Amygdala (tissue), 56 donors: ENCODE measurements at places on chromosomes 6 and 20.
A peak's percentile ranks its signal among the peaks of the same experiment; 100 is the strongest.

- no peak for DNase-seq
Observed at GRCh38 chr6:49264909-49265308, 198.1 kb downstream of the MMUT start.

GRCh38 chr6:134389658-134390057, 71.7 kb upstream of the SGK1 start:
- DNase-seq, result no peak

- DNase-seq, result no peak
Observed at GRCh38 chr6:6654599-6655575, 66.4 kb downstream of the LY86 start.

- DNase-seq, result no peak
Observed at GRCh38 chr6:111829998-111830397, 43.3 kb downstream of the FYN start.

- no peak for DNase-seq
Observed at GRCh38 chr20:43543138-43543537, 15.7 kb upstream of the SGK2 start.

- DNase-seq, result no peak
Observed at GRCh38 chr6:133191323-133191722, 49.8 kb upstream of the EYA4 start.

- no peak for DNase-seq
Observed at GRCh38 chr6:79621579-79621978, 9.6 kb upstream of the SH3BGRL2 start.

GRCh38 chr20:51750037-51750769, 18.0 kb downstream of the ATP9A start:
- DNase-seq, result peak; percentile 55

GRCh38 chr6:14228571-14228970, 111.0 kb downstream of the CD83 start:
- DNase-seq, result no peak

DNA sequence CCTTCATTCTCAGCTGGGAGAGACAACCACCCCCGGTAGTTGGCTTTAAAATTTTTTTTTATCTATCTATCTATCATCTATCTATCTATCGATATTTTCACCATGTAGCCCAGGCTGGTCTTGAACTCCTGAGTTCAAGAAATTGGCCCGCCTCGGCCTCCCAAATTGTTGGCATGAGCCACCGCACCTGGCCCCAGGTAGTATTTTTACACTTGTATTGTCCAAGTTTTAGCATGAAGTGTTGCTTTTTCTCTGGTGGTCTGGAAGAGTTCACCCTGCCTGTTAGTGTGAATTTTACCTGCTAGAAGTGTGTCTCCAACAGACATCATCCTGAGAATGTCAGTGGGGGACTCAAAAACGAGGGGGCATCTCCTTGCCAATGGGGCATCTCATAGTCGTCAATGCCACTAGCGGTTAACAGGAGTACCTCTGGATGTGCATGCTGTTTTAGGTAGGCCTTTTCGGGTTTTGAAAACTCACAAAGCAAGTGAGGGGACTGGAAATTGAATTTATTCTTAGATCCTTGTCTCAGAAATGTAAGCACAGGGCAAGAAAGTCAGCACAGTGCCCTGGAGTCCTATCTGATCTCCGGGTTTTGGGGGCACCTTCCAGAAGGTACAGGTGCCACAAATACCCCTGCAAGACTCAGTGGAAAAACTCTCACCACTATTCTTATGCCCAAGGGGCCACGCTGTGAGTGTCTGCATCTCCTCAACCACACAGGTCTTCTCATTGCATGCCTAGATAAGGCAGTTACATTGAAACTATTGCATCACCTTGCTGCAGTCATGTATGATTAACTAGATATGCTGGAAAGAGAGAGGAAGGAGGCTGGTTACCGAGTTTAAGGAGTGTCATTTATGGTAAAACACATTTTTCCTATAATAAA, 37.1 kb downstream of the TNFAIP3 start:
- DNase-seq, result no peak

DNA sequence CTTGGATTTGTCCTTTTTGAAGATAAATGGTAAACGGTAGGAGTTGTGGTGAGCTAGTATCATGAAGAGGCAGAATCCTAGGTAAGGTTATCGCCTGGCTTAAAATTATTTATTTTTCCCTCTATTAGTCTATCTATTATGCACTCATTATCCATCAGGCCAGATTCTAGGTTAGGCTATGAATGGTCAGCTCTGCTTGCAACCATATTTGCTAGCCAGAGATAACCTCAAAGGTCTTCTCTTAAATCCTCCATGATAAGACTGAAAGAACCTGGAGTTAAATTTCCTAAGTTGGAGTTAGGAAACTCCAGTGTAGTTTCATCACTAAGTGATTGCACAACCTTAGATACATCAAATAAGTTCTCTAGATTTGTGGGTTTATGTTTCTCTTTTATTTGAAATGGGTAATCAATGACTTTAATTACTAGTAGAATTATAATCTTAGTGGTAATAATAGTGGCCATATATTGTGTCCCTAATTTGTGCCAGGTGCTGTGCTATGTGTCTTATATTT, 302.1 kb upstream of the RUNX2 start:
- no peak for DNase-seq

- DNase-seq, result no peak
Observed at GRCh38 chr20:55656231-55656775, 349.0 kb downstream of the CBLN4 start.

DNA sequence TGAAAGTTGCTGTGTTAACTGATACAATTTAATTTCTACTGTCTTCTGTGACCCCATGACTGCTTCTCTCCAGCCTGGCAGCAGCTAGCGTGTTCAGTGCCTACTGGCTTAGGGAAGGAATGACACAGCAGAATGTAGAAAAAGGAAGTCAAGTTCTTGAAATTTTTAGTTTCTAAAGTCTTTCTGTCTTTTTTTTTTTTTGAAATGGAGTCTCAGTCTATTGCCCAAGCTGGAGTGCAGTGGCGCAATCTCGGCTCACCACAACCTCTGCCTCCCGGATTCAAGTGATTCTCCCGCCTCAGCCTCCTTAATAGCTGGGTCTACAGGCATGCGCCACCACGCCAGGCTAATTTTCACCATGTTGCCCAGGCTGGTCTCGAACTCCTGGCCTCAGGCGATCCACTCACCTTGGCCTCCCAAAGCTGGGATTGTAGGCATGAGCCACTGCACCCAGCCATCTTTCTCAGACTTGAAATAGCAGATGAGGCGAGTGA, 39.3 kb downstream of the PCNA start:
- no peak for DNase-seq

DNA sequence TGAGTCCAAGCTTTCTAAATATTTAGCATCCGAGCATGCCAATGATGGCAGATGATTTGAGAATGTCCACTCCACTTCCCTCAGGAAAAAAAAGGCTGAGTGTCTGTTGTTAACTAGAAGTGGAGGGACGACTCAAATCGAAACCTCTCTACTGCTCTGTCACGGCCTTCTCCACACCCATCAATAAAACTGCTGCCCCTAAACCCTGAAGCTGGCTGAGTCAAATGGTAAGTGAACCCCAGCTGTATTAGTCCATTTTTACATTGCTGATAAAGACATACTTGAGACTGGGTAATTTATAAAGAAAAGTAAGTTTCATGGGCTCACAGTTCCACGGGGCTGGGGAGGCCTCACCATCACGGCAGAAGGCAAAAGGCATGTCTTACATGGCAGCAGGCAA, 707.0 kb downstream of the QKI start:
- no peak for DNase-seq

DNA sequence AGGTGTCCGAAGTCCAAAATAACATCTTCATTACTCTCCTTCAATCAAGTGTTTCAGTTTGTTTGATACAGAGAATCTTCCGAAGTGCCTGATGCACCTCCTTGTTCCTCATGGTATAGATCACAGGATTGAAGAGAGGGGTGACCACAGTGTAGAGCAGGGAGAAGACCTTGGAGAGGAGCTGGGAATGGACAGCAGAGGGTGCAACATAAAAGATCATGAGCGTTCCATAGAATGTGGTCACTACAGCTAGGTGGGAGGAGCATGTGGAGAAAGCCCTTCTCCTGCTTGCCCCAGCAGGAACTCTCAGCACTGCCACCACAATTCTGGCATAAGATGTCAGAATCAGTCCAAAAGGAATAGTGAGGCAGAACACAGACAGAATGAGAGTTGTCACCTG, 11.9 kb downstream of the OR12D1 start:
- DNase-seq, result no peak

DNA sequence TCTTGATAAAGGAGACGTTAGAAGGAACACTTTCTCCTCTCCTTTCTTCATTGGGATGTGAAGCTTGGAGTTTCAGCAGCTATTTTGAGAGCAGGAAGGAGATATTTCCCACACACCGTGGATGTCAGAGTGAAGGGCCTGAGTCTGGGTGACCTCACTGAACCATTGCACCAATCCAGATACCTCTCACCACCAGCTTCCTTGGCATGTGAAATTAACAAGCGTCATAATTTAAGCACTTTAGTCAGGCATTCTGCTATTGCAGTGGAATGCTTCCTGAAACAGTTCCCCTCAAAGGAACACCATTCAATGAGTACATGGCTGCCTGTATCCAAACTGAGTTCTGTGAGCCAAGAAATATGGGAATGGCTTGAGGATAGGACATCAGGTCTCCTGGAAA, 83.7 kb downstream of the CHMP4B start:
- DNase-seq, result no peak

DNA sequence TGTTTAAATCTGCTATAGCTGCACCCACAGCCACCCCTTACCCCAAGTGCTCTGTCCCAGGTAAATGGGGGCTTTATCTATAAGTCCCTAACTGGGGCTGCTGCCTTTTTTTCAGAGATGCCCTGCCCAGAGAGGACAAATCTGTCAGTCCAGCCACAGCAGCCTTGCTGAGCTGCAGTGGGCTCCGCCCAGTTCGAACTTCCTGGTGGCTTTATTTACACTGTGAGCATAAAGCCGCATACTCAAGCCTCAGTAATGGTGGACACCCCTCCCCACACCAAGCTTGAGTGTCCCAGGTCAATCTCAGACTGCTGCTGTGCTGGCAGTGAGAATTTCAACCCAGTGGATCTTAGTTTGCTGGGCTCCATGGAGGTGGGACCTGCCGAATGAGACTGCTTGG, 505.2 kb downstream of the CBLN4 start:
- no peak for DNase-seq

- DNase-seq, result no peak
Observed at GRCh38 chr6:159828074-159828473, 28.0 kb downstream of the PNLDC1 start.

DNA sequence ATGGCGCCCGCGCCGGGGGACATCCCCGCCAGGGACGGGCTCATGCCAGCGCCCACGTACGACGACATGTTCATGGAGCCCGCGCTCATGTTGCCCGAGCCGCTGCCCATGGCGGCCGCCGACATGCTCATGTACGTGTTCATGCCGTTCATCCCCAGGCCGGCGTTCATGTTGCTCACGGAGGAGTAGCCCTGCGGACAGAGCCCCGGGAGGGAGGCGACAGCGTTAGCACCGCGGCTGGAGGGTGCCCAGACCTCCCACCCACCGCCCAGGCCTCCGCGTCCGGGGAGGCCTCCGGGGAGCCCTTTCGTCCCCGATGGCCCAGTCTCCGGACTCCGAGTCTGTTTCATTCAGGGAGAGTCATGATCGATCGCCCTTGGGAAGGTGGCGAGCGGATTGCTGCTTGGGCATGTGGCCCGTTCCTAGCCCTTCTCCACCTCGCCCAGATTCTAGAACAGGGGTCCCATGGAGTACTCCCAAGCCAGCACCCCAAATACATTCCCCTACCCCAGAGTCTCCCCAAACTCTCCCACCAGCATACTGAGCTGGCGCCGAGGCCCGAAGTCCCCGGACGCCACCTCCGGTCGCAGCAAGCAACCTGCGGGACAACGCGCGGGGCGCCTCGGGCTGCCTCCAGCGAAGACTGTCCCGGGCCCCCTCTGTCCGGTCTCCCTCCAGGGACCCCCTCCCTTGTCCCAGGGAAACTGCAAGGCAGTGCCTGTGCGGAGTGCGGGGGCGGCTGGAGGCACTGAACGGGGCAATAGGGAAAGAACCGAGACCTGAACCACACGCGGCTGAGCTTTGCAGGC, 1.2 kb downstream of the FOXA2 start:
- no peak for DNase-seq

- no peak for DNase-seq
Observed at GRCh38 chr20:51661609-51662178, 106.5 kb downstream of the ATP9A start.

DNA sequence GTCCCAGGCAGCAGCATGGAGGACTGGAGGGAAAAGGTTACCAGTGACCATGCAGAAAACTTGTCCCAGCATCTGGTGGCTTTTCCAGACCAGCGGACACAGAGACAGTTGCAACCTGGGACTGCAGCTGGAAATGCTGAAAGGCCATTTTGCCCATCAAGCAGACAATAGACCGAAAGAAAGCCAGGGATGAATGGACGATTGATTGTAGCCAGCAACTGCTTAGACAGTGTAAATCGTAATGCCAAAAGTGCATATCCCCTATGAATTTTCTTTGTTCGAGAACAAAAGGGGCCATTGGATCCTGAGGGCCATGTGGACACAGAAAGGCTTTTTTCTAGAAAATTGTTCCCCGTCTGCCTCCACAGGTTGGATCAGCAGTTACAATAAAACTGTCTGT, 115.7 kb downstream of the MBOAT1 start:
- peak; percentile 84 for DNase-seq

DNA sequence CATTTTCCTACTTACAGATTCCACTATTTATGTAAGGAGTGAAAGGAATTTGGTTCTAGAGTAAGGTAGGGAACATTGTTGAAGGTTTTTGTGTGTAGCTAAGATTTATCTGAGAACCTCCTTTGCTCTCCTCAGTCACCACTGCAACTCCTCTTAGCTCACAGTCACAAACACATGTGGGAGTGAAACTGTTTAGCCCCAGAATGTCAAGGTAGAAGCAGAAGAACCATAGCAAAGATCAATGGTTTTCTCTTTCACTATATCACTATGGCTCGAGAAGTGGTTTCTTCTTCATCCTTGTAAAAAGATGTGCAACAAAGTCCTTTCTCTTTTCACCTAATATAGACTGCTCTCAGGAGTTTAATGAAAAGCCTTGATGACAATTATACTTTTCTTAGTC, 6.5 kb upstream of the DEFB112 start:
- DNase-seq, result no peak

- no peak for DNase-seq
Observed at GRCh38 chr6:126127659-126128058, 141.3 kb downstream of the TRMT11 start.

DNA sequence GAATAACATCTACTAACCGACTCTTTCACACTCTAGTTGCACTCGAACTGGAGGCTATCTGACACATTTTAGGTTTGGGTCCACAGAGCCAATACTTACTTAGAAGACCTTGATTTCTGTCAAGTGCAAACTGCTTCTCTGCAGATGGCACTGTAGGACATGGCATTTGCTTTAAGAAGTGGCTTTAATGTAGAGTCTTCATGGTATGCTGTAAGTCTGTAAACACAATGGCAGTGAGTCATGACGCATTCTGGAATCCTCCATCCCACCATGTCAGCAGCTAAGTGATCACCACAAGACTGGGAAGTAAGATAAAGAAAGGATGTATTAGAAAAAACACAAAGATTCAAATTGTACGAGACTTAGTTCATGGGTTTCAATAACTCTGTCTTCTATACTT, 377.0 kb upstream of the NOX3 start:
- no peak for DNase-seq

- no peak for DNase-seq
Observed at GRCh38 chr20:47124181-47124717, 229.6 kb downstream of the EYA2 start.

GRCh38 chr6:148452876-148453275, 110.2 kb downstream of the SASH1 start:
- no peak for DNase-seq
